Mesangial cell (primary cell): ENCODE measurements at places on chromosomes 3 and 15. TPM values are rescaled to one million over a fixed set of nuclear protein-coding genes. Genes with fewer than 3 reads are reported as not detected.

Gene MTHFS
- 18.3 and 29.8 TPM in 2 replicates for total RNA-seq

Gene CCDC9B
- 7.0 and 13.4 TPM in 2 replicates for total RNA-seq

Gene FBN1
- 137 and 199 TPM in 2 replicates for total RNA-seq

Gene CERS3
- total RNA-seq: not detected in 2 replicates
